Stimulated activated CD4-positive, alpha-beta T cell treated with anti-CD3 and anti-CD28 coated beads, Interleukin-12 subunit alpha, Interleukin-12 subunit beta, amount 100 ng/mL, for 24 hours (primary cell): ENCODE measurements at places on chromosomes 1 and 21.

- no peak for DNase-seq
Observed at GRCh38 chr21:25589887-25590286, 17.4 kb downstream of the MRPL39 start.

GRCh38 chr1:230222678-230223077 is 155.6 kb downstream of the GALNT2 start:
- no peak for DNase-seq

DNA sequence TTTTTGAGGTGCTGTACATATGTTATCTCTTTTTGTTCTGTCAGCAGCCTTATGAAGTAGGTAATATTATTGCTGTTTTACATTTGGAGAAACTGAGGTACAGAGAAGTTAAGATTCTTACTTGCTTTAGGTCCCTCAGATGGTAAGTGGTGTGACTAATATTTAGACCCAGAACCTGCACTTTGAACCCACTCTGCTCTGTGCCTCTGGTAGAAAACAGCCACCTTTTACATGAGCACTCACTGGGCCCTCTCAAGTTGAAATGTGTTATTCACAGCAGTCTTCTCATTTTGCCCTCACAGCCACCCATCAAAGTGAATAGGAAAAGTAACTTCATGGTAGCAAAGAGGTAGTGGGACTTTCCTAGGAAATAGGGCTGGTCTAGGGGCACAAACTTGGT is 4.7 kb downstream of the NSUN4 start:
- DNase-seq: no peak

DNA sequence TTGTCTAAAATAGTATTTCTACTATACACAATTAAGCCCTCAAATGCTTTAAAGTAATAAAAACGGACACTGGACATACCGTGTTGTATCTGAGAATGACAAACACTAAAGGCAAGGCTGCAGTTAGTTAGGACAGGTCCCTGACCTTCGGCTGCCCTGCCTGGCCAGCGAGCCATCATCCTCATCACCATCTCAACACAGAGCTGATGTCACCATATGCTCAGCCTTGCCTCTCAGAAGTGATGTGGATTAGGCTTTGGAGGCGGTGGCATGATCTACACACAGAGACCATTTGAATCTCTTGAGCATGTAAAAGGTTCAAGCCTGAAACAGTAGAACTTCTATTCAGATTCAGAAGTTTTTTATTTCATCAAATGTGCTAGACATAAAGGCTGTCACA is 244.7 kb downstream of the SDCCAG8 start:
- DNase-seq: no peak

GRCh38 chr1:75937034-75937433 is 4.8 kb upstream of the ASB17 start:
- DNase-seq: no peak

DNA sequence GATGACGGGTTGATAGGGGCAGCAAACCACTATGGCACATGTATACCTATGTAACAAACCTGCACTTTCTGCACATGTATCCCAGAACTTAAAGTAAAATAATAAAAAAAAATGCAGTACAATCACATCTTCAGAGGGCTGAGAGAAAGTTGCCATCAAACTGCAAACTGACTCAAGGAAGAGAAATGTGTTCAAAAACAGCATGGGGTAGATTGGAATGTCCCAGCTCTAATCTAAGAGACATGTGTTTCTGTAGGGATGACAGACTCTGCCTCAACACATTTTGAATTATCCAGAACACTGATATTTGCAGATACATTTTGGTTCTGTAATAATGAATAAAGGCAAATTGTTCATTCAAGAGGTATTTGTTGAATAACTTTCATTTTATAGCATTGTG is 171.2 kb upstream of the RUNX1 start:
- DNase-seq: no peak

DNA sequence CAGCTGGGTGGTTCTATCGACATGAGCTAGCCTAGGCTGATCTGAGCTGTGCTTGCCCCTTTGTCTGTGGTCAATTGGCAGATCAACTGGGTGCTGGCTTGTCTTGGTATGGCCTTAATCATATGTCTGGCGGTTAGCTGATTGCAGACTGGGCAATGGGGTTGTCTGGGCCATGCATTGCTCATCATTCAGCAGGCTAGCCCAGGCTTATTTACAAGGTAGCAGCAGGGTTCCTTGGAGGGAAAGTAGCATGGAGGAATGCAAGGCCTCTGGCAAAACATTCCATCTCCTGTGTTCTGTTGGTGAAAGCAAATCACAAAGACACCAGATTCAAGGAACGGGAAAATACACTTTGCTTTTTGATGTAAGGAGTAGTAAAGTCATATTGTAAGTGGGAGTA is 84.0 kb upstream of the IVNS1ABP start:
- DNase-seq: no peak

DNA sequence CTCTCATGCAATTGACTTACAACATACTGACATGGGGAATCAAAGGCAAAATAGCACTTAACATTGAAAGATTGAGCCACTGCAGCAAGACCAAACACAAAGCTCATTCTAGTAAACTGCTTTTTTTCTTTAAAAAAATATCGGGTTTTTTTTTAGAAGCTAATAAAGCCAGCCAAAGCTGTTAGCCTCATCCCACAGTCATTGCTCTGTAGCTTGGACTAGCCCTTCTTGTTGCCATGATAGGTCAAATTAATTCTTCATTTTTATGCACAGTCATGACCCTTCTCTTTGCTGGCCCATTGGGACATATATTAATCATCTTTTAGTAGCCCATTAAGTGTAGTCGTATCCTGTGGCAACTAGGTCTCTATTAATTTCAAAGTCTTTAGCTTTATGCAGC is 231.3 kb downstream of the ADGRL2 start:
- DNase-seq: no peak

- no peak for DNase-seq
Observed at GRCh38 chr1:208238710-208239472, 5.3 kb downstream of the PLXNA2 start.

GRCh38 chr1:239058190-239058589 is 328.2 kb upstream of the CHRM3 start:
- no peak for DNase-seq

- no peak for DNase-seq
Observed at GRCh38 chr1:167923324-167924056, 9.6 kb upstream of the ADCY10 start.

DNA sequence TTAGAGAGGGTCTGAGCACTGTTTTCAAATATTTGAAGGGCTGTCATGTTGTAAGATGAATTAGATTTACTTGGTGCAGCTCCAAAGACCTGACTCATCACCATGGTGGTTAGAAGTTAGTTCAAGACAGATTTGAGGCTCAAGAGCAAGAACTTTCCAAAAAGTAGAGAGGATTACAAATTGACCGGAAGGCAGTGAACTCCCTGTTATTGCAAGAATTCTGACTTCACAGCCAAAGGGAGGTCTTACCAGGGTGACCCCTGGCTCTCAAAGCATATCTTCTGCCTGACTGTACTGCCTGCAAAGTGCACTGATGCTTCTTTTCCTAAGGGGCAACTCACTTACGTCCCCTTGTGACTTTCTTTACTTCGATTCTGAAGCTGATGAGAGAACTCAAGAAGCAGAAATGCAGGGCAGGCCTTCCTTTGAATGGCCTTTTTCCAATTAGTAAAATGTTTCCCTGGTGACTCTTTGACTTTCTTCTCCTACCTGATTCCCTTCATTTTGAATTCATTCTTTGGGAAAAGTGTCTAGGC is 86.4 kb downstream of the NAV1 start:
- DNase-seq: no peak
